ENCODE measurements at places on chromosomes 12 and 14. TPM values are rescaled to one million over a fixed set of nuclear protein-coding genes. Genes with fewer than 3 reads are reported as not detected.
A peak's percentile ranks its signal among the peaks of the same experiment; 100 is the strongest.

Gene KLRG1
- total RNA-seq, result 8.0 TPM

Gene BHLHE41
- total RNA-seq, result 8.2 TPM

DNA sequence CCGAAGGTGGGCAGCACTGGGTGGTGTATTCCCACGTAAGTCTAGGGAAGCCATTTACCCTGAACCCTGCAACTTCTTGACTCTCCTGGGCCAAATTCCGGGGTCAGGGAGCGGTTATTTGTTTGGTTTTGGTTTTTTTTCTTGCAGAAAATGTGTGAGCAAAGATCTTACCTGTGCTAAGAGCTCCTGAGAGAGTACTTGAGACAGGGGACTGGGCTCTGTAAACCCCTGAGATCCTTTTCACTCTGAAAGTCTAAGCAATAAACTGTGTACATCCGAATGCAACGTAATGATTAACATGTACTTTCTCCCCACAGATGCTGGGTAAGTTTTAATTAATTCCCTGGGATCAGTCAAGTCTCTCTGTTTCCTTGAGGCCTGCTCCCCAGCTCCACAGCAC lies 21.5 kb downstream of the OR10P1 start:
- no peak for DNase-seq

- peak; percentile 49 for DNase-seq
These were observed 8.6 kb downstream of the INF2 start for GRCh38 chr14:104697892-104698583.

- no peak for DNase-seq
These were observed 22.8 kb upstream of the LALBA start for GRCh38 chr12:48592591-48593086.

- no peak for DNase-seq
These were observed 2.1 kb upstream of the DNAJC22 start for GRCh38 chr12:49344486-49345050.

Data from tongue (tissue), 3 donors.